Stimulated activated CD8-positive, alpha-beta memory T cell treated with anti-CD3 and anti-CD28 coated beads, Interleukin-7, amount 100 ng/mL, for 1 hour (primary cell): ENCODE measurements at places on chromosomes 5 and 9.

DNA sequence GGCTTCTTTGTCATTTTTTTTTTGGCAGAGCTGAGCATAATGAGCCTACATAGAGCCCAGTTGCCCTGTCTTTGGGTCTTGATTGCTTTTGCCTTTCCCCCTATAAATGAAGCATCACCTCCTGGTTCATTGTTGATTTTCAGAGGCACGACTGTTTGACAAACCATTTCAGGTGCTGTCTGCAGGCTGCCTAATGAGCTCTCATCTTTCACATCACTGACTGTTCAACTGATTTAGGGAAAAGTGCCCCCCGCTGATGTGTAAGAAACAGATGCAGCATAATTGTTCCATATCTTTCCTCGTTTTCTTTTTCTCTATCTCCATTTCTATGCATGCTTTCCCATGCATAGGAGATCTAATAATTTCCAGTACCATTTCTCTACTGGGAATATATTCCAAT, 338.6 kb downstream of the TMEM38B start:
- DNase-seq: no peak

GRCh38 chr5:67620424-67621397, 424.1 kb upstream of the CD180 start:
- DNase-seq: no peak

GRCh38 chr9:72276429-72276828, 88.6 kb downstream of the ZFAND5 start:
- no peak for DNase-seq

- no peak for DNase-seq
These were observed 108.7 kb upstream of the SHB start for GRCh38 chr9:38177680-38178079.

- DNase-seq: no peak
These were observed 65.5 kb downstream of the EBF1 start for GRCh38 chr5:159034083-159034824.

DNA sequence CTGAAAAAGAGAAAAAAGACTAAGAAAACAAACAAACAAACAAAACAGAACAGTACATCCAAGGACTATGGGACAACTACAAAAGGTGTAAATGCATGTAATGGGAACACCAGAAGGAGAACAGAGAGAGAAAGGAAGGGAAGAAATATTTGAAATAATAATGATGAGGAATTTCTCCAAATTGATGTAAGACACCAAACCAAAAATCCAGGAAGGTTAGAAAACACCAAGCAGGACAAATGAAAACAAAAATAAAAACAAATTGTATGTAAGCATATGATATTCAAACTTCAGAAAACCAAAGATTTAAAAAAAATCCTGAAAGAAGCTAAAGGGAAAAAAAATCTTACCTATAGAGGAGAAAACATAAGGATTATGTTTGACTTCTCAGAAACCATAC, 125.9 kb upstream of the ACTBL2 start:
- no peak for DNase-seq

- no peak for DNase-seq
These were observed 1.6 kb downstream of the CDH10 start for GRCh38 chr5:24643156-24643555.

- DNase-seq: no peak
These were observed 238.0 kb upstream of the ACTBL2 start for GRCh38 chr5:57720656-57721055.

- no peak for DNase-seq
These were observed 136.3 kb downstream of the TTLL11 start for GRCh38 chr9:121956808-121957207.

GRCh38 chr5:50759526-50760270, 93.3 kb downstream of the PARP8 start:
- DNase-seq: no peak

DNA sequence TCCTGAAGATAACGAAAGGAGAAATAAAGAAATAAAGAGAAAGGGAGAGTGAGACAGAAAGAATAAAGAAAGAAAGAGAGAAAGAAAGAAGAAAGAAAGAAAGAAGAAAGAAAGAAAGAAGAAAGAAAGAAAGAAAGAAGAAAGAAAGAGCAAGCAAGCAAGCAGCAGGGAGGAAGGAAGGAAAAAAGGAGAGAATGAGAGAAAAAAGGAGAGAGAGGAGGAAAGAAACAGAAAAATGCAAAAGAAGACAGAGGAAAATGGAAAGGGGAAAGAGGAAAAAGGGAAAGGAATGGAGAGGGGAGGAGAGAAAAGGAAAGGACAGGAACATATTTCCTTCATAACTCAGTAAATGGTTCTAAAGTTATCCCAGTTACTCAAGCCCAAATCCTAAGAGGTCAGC, 978.8 kb upstream of the CDH9 start:
- DNase-seq: no peak

- DNase-seq: no peak
These were observed 4.0 kb upstream of the TNPO1 start for GRCh38 chr5:72812488-72812887.

- DNase-seq: no peak
These were observed 5.4 kb downstream of the RGS3 start for GRCh38 chr9:113468716-113469448.

DNA sequence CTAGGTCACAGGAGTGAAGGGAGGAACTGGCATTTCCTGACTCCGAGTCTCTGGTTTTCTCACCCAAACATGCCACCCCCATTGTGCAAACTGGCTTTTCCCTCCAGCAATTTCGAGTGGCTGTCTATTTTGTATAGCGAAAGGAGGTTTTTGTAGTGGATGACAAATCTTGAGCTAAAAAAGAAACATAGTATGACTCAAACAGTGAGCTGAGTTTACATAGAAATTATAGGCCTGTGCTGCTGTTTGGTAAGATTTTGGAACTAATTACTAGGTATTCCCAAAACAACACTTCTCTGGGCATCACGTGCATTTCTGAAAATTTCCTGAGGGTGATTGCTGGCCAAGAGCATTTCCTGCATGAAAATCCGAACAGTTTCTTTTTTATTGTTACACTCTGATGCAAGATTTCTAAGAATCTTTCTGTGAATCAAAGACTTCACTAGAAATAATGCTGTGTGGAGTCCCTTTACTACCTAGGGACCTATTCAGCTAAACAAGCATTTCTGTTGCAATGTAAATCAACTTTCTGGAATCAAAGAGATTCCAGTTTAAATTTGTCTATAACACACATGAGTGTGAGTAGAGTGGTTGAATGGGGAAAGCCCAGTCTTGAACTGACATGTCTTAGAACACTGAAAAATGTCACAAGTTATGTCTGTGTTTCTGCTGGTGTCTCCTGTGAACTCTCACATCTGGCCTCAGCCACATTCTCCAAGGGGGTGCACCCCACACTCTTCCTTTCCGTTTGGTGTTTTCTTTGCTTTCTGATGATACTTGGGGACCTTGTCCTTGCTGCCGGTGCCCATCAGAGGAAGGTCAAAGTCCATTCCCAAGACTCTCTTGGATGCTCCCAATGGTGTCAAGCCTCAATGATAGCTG, 33.3 kb upstream of the DAPK1 start:
- no peak for DNase-seq

DNA sequence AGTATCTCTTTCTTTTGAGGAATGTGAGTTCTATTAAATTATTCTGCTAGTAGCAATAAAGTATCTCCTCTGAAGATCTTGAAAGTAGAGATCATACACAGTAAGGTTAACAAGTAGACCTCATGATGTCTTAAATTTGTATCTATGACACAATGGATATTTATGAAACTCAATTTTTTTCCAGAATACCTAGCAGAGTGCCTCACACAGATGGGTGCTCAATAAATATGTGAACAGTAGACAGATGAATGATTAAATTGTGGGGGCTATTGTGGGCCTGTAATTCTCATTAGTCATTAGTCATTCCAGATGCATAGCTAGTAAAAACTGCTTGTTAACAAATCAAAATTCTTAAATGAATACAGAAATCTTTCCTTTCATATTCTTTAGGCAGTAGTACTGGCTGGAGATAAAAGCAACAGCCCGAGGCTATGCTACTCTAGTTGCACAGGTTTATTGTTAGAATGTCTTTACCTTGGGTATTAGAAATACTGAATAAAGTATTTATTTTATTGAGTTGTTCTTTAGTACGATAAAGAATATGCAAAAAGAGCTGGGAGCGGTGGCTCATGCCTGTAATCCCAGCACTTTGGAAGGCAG, 22.0 kb downstream of the CHD1 start:
- no peak for DNase-seq

- DNase-seq: no peak
These were observed 9.6 kb downstream of the SEC61B start for GRCh38 chr9:99231711-99232110.

DNA sequence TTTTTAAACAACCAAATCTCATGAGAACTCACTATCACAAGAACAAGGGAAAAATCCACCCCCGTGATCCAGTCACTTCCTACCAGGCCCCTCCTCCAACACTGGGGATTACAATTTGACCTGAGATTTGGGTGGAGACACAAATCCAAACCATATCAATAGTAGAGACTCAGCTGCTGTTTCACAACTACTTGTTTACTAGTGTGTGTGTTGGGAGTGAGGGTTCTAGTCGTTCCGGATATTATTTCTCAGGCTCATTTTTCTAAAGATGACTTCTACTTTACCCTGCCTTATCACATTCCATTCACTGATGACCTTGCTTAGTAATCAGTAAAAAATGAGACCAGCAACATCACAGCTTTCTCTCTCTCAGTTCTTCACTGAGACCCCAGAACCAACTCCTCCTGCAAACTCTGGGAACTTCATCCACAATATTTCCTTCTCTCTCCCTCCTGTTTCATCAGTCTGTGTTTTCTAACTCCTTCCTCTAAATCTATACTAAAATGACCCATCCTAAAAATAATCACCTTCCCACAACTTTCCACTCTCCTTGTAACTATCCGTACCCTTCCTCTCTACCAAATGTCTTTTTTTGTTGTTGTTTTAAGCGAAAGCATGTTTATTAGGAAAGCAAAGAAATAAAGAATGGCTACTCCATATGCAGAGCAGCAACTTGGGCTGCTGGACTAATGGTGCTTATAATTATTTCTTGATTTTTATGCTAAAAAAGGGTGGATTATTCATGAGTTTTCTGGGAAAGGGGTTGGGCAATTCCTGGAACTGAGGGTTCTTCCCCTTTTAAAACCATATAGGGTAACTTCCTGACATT, 121.5 kb upstream of the SPRY4 start:
- no peak for DNase-seq

DNA sequence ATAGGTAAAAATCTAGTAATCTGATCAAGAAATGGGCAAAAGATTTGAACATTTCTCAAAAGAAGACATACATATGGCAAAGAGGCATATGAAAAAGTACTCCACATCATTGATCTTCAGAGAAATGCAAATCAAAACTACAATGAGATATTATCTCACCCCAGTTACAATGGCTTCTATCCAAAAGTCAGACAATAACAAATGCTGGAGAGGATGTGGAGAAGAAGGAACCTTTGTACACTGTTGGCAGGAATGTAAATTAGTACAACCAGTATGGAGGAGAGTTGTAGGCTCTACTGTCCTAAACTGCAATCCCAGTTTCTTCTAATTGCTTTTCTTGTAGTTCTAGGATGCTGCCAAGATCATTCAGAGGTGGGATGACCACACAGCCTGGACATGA, 193.5 kb upstream of the RFX3 start:
- DNase-seq: no peak

- no peak for DNase-seq
These were observed 71.4 kb upstream of the CDK20 start for GRCh38 chr9:88045686-88046085.

- DNase-seq: no peak
These were observed 26.3 kb upstream of the NDFIP1 start for GRCh38 chr5:142082182-142082781.

GRCh38 chr5:151146061-151146460, 11.5 kb downstream of the ANXA6 start:
- no peak for DNase-seq

GRCh38 chr5:7039074-7039473, 325.8 kb downstream of the TENT4A start:
- no peak for DNase-seq

GRCh38 chr5:91359962-91360609, 23.0 kb downstream of the ARRDC3 start:
- no peak for DNase-seq

GRCh38 chr5:7540736-7541485, 145.0 kb downstream of the ADCY2 start:
- no peak for DNase-seq
